ENCODE measurements at places on chromosomes 13 and 19.

GRCh38 chr13:45899406-45899805 lies 47.9 kb upstream of the SIAH3 start:
- DNase-seq = peak; percentile 15

DNA sequence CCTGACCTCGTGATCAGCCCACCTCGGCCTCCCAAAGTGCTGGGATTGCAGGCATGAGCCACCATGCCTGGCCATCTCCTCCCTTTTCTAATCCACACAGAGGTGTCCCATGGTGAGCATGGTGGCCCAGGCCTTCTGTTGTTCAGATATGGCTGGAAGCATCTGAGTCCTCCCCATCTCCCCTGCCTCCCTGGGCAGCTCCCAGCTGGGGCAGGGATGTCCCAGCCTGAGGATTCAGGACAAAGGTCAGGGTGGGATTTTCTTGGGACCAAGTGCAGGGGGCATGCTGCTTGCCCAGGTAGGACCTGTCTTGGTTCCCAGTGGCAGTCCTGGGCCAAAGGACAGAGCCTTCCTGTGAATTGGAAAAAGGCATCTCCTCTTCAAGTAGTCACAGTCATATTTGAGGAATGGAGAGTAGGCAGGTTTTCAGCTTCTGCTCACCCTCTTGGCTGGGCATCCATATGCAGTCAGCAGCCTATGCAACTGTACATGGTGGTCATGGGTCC lies 10.8 kb downstream of the ADGRE2 start:
- DNase-seq = no peak

GRCh38 chr19:48833977-48834376 lies 2.3 kb downstream of the HSD17B14 start:
- no peak for DNase-seq

DNA sequence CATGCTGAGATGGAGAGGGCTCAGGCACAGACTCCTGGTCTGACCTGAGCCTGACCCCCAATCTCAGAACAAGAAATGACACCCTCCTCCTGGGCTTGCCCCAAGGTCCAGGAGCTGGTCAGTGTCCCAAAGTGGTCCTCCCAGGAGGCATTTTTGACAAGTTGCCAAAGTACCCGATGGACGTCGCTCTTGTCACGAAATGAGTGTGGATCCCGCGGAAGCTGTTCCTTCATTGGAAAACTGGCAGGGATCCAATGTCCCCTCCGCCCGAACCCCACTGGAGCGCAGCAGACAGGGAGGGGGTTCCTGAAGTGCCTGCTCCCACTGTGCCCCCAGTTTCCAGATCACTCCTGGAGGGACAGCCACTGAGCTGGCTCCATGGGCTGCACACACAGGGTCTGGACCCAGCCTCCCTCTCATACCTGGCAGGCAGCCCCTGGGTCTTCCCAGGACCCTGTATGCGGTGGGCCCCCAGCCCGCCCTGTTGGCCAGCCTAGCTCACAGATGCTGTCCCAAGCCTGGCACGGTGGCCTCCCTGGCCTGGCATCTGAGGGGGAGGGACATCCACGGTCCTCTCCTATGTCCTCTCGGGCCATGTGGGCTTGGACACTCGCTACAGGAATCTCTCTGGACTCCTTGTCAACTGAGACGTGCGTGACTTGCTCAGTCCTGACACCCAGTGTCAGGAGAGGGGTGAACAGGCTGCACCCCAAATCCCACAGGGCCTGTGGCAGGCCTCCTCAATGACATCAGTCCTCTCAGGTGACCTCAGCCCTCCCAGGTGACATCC lies 12.8 kb upstream of the ZNF14 start:
- no peak for DNase-seq

DNA sequence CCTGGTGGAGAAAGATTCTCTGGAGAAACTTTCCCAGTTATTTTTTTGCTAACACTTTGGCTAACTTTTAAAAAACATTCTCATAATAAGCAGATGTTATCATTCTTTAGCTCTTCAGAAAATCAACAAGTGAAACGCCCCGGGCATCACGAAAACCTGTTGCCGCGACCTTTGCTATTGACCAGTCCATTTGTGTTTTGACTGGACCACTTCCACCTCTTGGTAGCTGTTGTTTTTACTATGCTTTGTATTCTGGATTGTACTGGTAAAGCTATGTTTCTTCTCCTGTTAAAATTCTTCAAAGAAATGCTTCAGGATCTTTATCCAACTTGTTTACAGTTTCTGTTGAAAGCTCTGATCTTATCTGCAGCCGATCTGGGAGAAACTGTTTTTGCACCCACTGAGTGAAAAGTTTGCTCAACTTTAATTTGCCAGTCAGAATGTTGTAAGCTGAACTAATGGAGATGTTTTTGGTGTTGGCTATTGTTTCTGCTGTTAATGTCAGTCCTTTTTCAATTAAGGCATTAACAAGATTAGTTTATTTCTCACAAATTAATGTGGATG lies 23.3 kb downstream of the UFM1 start:
- DNase-seq = no peak

GRCh38 chr13:97986835-97987234 lies 33.4 kb downstream of the IPO5 start:
- DNase-seq = no peak

DNA sequence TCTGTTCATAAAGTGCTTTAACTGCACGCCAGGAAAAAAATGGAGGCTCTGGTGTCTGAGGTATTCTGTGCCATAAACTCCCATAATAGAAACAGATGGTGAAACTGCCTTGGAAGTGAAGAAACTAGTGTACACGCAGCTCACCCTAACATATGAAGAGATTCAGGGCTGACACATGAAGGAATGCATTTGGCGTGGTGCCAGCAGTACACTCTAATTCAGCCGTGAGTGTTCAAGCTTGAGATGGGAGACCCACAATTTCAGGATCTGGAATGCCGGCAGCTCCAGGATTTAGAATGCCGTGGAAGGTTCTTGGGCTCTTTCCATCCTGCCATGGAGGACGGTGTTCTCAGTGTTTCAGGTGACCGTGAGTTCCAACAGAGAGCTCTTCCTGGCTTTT lies 478.4 kb downstream of the TSHZ3 start:
- DNase-seq = no peak

GRCh38 chr19:19300613-19301012 lies 19.7 kb downstream of the SUGP1 start:
- DNase-seq = no peak

- DNase-seq = no peak
Observed at GRCh38 chr19:33048806-33049676, 15.6 kb downstream of the RHPN2 start.

GRCh38 chr13:94228763-94229162 lies 250.7 kb downstream of the DCT start:
- DNase-seq = no peak

DNA sequence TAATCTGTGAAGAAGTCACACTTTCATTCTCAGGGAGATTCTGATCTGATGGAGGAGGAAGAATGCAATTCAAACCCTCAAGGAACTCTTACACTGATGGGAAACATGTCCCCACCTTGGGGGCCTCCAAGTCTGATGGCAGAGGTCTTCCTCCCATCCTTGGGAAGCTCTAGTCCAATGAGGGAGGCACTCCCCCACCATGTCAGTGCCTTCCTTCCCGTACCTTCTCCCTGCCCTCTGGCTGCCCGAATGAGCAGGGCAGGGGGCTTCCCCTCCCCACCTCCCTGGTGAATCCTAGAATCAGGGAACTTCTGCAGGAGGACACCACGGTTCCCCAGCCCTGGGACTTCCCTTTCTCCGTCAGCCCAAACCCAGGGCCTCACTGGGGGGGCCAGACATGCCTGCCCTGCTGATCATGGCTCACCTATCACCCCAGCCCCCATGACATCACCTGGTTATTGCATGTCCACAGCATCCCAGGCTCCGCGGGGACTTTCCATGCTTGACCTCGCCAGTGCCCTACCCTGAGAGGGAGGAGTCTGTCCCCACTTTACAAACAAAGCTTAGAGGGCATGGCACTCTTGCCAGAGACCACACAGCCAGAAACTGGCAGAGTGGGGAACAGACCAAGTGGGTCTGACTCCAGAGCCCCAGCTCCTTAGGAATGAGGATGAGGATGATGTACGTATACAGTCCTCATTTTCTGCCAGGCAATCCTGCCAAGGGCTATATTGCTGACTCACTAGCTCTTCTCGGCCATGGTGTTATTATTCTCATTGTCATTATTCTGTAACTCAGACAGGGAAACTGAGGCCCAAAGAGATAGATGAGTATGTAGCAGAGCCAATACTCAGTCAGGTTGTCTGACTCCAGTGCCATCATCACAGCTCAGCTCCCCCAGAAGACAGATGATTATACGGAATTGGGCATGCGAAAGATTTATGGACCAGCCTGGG lies 9.6 kb upstream of the BCL3 start:
- no peak for DNase-seq

DNA sequence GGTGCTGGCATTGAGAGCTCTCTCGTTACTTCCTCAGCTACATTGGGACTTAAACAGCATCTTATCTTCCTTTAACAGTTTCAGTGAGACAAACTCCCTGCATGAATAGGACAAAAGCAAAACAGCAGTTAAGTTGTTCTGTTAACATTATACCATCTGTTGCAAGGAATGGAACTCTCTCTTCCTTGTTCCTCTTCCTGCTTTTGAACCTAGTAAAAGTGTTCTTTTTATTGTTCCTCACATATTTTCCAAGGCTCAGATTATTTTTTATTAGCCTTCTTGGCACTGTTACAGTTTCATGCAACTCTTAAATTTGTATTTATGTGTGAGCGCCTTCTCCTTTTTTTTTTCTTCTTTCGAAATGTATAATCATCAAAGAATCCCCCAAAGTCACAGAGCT lies 202.6 kb upstream of the UFM1 start:
- DNase-seq = no peak

GRCh38 chr19:53894707-53895106 lies 12.7 kb downstream of the PRKCG start:
- DNase-seq = no peak

GRCh38 chr13:90701264-90701663 lies 646.2 kb upstream of the MIR17HG start:
- DNase-seq = no peak

DNA sequence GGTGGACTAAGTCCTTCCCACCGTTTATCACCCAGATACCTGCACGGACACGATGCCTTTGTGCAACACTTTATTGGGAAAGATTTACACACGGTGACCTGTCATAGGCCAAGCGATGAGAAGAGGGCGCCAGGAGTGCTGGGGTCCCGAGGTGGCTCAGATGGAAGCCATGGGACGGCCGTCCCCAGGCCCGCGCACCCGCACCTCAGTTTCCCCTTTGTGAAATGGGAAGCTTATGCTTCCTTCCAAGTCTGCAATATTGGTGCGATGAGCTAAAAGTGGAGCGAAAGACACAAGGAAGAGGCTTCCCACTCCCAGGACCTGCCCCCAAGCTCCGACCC lies 369 bp upstream of the TMC4 start:
- DNase-seq = no peak

DNA sequence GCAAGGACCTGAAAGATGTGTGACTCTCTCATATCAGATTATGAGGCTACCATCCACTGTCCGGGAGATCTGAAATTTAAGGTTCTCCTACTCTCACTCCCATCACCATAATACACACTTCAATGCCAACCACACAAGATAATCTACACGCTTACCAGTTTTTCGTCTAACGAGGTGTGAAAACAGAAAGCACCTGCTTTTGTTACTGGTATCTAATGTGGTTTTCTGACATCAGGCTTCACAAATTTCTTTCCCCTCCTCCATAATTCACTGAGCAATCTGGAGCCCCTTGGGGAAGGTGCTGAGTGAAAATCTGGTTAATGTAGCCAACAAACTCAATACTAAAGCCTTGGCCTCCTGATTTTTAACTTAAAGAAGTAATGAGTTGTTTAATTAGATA lies 10.1 kb upstream of the LRCH1 start:
- DNase-seq = no peak

DNA sequence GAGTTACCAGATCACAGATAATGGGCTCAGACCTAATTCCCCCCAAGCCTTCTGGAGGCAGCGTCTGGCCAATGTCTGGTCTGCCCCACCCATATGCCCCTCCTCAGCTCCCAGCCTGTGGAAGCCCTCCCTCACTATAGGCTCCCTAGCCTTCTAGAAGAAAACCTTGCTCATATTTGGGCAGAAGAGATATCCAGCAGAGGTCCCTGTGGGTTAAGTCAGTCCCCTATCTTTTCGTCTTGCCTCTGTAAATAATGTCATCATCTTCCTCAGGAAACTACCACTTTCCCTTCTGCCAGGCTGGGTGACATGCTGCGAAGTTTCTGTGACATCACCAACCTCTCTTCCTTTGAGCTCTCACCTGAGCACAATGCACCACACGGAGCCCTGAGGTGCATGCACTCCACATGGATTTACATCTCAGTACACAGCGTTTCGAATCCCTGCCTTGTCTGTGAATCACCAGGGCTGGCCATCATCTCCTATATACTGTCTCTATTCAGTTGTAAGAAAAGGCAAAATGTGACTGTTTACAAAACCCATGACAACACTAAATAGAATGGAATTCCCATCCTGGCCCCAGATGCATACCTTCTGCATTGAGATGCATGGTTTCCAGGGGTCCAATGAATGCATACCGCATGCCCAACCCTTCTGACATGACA lies 112.8 kb downstream of the CRYL1 start:
- DNase-seq = no peak

- DNase-seq = peak; percentile 39
Observed at GRCh38 chr13:110624766-110625756, 9.7 kb downstream of the NAXD start.

- DNase-seq = no peak
Observed at GRCh38 chr13:25192489-25192888, 20.4 kb upstream of the AMER2 start.

GRCh38 chr19:48806518-48806817 lies 4.4 kb downstream of the BCAT2 start:
- DNase-seq = no peak

- DNase-seq = no peak
Observed at GRCh38 chr13:47650209-47650608, 350.9 kb downstream of the SUCLA2 start.

DNA sequence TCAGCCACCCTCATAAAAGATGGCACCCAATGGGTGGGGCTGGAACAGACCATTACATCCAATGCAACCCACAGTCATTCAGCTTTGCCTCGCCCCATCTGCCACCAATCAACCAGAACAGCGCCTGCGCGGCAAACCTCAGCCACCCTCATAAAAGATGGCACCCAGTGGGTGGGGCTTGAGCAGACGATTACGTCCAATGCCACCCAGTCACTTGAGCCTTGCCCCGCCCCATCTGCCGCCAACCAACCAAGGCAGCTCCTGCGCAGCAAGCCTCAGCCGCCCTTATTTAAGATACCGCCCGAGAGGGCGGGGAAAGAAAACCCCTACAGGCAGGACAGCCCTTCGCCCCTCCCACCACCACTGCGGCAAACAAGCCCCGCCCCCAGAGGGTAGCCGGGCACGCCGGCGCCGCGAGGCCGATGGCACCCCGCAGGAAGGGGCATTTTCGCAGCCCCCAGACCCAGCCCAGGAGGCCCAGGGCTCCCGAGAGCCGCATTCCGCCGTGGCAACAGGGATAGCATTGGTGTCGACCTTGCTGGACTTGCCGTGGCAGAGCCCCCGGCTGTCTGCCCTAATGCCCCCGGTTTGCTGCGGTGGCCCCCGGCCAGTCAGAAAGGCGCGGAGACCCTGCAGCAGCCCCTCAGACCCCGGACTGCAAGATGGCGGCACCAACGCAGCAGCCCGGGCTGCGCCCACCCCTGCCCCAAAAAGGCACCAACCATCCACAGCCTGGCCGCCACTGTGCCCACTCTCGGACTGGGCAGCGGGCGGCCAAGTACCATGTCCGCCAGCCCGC lies 675 bp downstream of the PEG3 start:
- DNase-seq = no peak
